ENCODE measurements at places on chromosomes 7 and 10.

DNA sequence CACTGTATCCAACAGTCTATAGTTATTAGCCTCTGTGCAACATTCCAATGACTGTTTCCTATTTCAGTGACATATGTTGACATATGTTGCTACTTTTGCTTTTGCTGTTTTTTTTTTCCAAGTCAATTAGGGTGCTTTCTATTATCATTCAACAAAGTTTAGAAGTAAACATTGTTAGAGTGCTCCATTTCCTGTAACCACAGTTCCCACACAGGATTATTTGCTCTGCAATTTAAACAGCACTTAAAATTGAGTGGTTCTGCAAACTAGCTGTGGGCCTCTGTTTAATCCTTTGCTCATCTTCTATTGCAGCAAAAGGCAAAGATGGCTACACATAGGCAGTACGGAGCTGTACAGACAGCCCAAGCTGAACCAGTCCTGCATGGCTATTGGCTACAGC is 46.5 kb upstream of the PTN start:
- no peak for DNase-seq

DNA sequence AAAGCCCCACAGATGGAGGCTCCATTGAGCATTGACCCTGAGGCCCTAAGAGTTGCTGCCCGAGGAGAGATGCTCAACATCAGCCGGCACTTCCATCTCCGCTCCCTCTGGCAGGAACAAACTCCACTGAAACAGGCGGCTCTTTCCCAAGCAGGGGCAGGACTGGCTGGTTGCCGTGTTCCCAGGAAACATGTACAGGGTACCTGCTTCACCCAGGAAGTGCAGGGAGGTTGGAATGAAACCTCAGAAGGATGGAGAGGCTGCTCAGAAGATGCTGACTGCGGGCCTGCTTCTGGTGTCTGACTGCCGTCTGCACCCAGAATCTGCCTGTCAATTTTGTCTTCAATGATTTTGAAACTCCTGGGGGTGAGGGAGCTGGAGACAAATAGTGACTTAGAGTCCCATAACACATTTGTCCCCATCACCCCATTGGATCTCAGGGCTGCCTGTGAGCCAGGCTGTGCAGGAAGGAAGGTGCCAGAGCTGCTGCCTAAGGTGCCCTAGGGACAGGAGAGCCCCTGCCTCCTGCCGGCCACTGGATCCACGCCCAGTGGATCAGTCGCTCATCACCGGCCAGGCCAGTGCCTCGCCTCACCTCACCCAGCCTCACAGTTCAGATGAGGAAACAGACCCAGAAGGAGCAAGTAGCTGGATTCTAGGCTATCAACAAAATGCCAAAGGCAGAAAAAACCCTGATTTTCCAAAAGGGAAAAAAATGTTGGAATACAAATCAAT is 237.3 kb downstream of the PTPRN2 start:
- DNase-seq = no peak

DNA sequence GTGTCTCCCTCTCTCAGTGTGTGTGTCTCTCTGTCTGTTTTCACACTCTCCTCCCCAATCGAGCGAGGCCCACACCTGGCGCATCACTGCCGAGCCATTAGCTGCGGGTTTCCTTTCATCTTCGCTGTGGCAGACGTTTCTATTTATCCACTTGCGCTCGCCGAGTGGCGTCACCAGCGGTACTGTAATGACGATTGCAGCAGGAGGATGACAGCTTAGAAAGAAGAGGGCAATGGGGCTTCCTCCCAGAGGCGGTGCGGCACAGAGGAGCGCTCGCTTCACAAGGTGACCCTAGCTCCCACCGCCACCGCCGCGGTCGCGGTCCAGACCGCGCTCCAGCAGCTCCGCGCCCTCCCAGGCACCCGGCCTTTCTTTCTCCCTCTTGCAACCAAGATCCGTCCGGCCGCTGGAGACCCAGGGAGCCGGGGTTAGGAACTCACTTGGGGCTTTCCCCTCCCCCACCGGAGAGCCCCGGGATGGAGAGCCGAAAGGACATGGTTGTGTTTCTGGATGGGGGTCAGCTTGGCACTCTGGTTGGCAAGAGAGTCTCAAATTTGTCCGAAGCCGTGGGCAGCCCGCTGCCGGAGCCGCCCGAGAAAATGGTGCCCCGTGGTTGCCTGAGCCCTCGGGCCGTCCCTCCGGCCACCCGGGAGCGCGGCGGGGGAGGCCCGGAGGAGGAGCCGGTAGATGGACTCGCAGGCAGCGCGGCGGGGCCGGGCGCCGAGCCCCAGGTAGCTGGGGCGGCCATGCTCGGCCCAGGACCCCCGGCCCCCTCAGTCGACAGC is at the start of gene EVX1:
EVX1 (plus strand) TSS at position 248 of the 785 bp plus-strand sequence; CDS start at position 477, 229 bp downstream.
- no peak for DNase-seq

DNA sequence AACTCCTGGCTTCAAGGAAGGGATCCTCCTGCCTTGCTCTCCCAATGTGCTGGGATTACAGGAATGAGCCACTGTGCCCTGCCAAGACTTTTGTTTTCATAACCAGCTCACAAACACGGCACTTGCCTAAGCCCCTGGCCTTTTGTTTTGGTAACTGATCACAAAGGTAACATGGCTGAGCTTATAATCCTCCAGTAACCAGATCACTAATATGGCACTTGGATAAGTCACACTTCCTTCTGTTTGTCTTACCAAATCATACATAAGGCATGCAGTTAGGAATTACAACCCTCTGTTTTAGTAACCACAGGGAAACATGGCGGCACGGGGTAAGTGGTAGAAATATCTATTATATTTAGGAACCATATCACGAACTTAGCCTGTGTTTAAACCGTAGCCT is 577.1 kb downstream of the CALN1 start:
- DNase-seq = no peak

GRCh38 chr10:78045237-78045636 is 11.6 kb downstream of the RPS24 start:
- DNase-seq = no peak

- DNase-seq = no peak
Measured at GRCh38 chr7:157700231-157701005, 363.6 kb downstream of the DNAJB6 start.

DNA sequence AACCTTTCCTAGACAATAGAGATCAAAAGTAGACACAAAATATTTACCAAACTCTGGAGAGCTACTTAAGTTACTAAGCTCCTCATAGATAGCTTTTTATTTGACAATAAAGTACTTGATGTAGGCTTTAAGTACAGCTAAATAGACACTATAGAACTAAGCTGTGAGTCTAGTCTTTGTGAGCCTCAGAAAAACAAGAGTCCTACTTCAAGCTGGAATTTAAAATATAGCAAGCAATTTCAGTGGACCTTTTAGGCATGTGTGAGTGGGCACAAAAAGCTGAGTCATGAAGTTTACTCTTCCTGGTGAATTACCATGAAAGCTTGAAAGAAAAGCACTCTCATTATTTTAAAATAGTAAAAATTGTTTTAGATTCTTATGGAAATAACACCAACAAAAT is 76.1 kb downstream of the ADD3 start:
- DNase-seq = no peak

DNA sequence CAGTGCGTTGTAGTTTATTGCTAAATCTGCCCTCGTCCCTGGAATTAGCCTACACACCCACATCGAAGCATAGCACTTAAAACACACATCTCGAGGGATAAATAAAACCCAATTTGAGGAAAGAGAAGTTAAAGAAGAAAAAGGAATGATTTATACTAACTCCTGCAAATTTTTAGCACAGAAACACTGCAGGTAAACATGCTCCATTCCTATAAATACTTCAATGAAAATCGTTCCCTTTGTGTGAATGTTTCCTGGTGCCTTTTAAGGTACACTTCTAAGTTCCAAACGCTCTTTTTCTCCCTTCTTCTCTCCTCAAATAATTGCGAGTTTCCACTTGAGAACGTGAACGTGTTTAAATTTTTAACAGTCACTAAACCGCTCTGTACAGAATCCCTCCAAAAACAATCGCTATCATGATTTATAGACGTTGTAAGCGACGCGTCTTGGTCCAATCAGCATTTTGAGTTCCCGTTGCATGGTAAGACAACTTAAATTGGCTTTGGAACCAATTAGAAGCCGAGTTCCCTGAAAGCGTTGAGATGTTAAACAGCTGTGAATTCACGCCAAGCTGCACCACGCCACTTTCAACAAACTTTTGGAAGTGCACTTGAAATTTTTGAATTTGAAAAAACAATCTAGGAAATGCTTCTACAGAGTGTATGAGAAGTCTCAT is 12.5 kb upstream of the EBLN1 start:
- DNase-seq = no peak

- no peak for DNase-seq
Measured at GRCh38 chr10:6123532-6123931, 34.7 kb downstream of the RBM17 start.

DNA sequence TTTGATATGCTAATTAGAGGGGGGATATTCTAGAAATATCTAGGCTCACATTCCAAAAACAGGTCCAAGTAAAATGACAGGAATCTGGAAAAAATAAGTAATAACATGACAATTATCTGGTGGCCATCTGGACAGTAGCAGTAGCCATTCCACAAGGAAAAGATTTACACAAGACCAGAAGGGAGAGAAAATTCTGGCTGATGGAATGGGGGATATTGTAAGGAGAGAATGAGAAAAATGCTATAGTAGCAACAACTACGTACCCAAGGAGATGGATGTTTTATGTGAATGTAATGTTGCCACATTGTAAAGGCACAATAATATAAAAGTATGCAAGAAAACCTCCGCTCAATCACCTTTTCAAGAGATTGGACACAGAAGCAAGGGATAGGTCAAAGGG is 5.4 kb downstream of the MYOF start:
- no peak for DNase-seq

GRCh38 chr10:31758495-31758894 is 170.1 kb downstream of the ARHGAP12 start:
- DNase-seq = no peak

GRCh38 chr7:72754312-72754711 is 73.7 kb downstream of the TYW1B start:
- DNase-seq = no peak

GRCh38 chr7:103811997-103812396 is 177.5 kb downstream of the RELN start:
- no peak for DNase-seq

DNA sequence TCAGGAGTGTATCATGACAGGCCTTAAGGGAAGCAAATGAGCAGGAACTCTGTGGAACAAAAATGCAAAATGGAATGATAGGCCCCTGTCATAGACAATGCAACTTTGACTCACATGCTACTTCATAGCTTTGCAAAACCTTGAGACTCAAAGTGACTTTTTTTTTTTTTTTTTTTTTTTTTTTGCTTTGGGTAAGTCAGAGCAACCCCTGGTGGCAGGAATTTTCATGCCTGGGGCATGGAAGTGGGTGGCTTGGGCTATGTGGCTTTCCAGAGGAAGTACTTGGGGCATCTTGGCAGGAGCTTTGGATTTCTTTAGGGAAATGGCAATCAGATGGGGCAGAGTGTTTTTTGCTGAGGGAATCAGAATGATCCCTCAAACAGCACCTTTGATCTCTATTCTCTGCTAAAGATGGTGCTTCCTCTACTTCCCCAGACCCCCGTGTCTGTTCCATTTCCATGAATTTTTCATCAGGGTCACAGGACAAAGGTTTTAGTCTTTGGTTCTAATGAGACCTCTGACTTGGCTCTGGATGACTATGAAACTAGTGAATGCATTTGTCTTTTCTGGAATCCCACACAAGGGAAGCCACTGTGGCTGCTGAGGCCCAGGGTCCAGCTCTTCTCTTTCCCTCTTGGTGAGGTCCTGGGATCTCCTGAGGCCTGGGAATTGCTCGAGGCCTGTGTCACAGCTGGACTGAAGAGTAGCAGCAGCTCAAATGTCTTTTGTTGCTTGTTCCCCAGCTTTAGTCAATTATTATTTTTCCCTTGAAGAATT is 62.8 kb downstream of the TACC2 start:
- DNase-seq = no peak

DNA sequence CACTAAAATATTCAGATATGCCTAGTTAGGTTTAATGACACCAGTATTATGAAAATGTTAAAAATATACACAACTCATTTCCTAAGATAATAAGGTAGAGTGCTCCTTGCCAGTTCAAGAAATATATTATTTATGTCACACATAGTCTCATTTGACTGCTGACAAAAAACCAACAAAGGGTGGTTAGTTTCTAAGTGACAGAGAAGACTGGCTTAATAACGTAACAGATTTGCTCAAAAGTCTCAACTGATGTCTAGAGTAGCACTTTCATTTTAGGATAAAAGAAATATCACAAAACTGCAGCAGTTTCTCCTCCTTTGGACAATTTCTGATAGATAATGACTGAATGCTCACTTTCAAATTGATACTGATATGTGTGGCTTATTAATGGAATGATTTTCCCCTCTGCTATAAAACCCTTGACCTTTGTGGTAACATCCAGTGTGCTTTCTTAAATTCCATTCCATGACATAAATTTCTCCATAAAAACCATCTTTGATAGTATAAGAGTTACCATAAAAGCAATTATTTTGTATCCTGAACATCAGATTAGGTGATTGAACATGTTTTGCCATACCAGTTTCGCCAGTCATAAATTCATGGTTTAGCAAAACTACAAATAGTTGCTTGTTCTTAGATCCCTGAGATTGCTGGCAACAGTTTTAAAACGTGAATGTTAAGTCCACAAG is 94.2 kb downstream of the NRBF2 start:
- DNase-seq = no peak

- DNase-seq = no peak
Measured at GRCh38 chr7:122616951-122617350, 82.0 kb downstream of the RNF133 start.

DNA sequence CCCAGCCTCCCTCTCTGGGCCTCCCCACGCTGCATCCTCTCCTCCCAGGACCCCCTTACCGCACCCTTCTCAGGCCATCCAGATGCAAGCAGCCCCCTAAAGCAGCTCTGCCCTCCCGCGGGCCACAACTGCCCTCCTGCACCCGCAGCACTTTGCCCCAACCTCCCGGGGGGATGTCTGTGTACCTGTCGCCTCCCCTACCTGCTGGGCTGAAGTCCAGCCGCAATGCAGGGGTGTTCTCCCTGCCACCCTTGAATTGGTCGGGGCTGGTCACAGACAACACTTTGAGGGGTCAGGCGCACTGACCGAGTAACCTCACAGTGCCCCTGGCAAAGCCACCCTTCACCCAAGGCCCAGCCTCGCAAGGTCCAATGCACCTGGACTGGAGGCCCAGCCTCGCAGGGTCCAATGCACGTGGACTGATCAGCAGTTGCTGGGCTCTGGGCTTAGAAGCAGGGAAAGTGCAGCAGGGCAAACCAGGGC is 8.3 kb upstream of the CALML5 start:
- no peak for DNase-seq

- DNase-seq = no peak
Measured at GRCh38 chr7:134856691-134857090, 77.3 kb downstream of the CALD1 start.

DNA sequence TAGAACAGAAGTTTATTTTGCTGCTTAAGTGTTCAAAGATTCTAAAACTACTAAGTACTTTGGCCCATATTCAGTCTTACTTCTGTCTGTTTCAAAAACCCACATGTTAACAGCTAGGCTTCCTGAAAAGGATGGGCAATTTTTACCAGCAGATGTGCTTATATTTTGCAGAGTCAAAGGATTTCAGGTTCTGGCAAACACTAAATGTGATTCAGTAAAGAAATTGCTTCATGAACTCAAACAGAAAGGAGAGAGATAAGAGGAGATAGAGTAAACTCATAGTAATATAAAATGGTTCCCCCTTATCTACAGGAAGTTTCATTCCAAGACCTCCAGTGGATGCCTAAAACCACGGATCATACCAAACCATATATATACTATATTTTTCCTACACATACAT is 248.5 kb downstream of the AGMO start:
- no peak for DNase-seq

GRCh38 chr7:23715099-23715498 is 5.1 kb downstream of the STK31 start:
- DNase-seq = no peak

Data from stimulated activated CD8-positive, alpha-beta memory T cell treated with anti-CD3 and anti-CD28 coated beads, Interleukin-15, amount 100 ng/mL, for 24 hours (primary cell).